NCI-H187 (cell line): ENCODE measurements at places on chromosomes 4 and X.

GRCh38 chr4:82776925-82777542, 21.6 kb downstream of the SCD5 start:
- no peak for DNase-seq

DNA sequence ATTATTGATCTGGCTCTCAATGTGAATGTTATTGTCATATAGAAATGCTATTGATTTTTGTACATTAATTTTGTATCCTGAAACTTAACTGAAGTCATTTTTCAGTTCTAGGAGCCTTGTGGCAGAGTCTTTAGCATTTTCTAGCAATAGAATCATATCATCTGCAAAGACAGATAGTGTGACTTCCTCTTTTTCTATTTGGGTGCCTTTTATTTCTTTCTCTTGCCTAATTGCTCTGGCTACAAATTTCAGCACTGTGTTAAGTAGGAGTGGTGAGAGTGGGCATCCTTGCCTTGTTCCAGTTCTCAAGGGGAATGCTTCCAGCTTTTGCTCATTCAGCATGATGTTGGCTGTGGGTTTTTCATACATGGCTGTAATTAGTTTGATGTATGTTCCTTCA, 102.7 kb downstream of the SH3BGRL start:
- DNase-seq, result no peak

GRCh38 chr4:184312126-184312525, 94.5 kb upstream of the ENPP6 start:
- DNase-seq, result no peak

- no peak for DNase-seq
These were observed 507.4 kb downstream of the C4orf33 start for GRCh38 chr4:129603241-129603931.

GRCh38 chrX:141839856-141840255, 1.7 kb downstream of the MAGEC3 start:
- no peak for DNase-seq

- DNase-seq, result peak; percentile 92
These were observed 99.6 kb upstream of the AFAP1 start for GRCh38 chr4:8039290-8039689.

DNA sequence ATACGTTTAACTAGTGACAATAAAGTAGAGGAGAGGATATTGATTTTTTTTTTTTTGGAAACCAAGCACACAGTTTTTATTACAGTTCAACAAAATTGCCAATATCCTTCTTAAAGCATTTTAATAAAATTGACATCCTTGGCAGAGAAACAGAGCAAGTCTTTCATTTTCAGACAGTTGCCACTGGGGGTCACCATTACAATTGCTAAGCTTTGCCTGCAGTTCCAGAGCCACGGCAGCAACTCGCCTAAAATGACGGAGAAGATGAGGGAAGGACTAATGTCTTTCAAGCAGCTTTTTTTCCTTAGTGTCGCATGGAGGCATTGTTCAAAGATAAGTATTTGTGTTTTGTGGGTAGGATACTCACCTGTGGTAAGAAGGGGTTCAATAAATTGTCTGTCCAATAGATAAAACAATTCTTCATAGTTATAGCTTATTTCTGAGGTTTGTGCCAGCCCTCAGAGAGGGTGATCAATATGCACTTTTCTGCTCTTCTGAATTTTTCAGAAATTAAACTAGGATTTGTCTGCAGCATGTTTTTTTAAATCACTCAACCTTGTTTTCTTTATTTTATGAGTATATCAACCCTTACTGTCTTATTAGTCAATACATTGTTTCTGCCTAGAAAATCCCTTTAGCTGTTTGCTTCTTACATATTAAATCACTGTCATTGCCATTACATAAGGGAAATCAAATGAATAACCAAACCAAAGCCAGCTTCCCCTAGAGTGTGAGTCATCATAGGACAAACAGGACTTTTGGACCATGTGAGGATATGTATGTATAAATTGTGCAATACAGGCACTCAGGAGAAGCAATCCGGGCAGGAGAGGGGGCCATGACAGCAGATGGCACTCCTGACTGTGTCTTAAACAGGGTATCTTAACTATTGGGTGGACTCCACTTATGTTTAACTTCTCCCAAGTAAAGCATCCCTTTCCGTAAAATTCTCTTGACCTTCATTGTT, 508.1 kb upstream of the ARX start:
- DNase-seq, result no peak

GRCh38 chr4:18815779-18816173, 794.2 kb upstream of the LCORL start:
- DNase-seq, result no peak

- no peak for DNase-seq
These were observed 160.9 kb downstream of the AFAP1 start for GRCh38 chr4:7778510-7779431.

DNA sequence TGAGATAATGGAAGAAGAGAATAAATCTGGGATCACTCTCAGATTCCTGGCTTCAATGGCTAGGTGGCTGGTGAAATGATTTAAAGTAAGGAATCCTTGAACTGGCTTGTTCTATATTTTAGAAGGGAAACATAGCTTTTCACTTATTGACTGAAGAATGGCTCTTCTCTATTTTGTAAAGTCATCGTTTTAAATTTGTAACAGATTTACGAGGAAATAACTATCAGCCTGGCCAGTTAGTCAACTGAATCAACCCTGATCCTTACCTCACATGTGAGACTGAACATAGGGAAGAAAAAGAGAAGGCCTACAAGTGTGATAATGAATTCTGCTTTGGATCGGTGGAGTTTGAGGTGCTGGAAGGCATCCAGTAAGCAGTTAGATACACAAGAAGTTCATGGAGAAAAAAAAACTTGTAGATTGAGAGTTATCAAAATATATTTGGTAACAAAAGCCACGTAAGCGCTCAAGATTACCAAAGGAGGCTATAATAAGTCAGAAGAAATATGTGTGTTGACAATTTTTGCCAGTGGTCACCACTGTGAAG, 12.0 kb downstream of the AREG start:
- DNase-seq, result no peak

DNA sequence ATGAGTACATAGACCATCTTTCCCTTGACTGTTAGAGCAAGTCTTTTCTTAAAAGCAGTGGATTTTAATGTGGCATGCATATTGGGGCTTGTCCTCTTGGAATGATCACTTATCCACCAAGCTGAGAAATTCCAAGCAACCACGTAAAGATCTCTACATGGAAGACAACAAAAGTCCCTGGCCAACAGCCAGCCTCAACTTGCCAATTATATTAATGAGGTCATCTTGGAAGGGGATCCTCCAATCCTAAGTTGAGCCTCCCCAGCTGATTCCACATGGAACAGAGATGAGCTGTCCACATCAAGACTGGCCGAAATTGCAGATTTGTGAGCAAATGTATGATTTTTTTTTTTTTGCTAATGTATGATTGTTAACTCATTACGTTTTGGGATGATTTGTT, 20.6 kb upstream of the FTHL17 start:
- no peak for DNase-seq

DNA sequence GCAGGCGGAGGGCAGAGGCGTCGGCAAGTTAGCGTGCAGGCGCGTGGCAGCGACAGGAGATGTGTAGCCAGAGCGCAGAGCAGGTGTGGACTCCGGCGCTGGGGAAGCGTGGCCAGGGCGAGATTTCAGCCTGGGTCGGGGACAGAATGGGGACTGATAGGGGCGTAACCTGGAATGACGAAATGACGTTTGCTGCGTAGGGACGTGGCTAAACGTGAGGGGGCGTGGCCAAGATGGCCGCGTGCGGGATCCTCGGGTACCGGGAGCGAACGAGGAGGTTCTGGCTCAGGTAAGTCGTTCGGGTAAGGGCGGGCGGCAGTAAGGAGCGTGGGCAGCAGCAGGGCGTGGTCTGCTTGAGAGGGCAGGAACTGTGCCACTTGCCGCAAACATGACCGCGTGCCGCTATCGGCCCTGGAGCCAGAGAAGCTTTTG, 10.9 kb upstream of the CLTRN start:
- DNase-seq, result no peak

DNA sequence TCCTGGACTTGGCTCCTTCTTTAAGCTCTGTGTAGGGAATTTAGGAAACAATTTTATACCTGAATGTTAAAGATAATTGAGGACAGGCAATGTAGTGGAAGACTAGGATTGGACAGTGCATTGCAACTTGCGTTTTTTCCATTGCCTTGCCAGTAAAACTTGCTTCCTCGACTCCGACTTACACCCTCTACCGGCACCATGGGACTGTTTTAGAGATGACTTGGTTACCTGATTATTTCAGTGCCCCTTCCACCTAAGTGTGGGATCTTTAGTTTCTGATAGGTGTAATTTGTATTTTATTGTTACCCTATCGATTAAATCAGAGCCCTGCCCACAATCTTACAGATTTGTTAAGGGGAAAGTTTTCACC, 1.2 kb downstream of the PRPS1 start:
- DNase-seq, result no peak

- DNase-seq, result no peak
These were observed 39.3 kb upstream of the CXCL8 start for GRCh38 chr4:73701116-73701515.

GRCh38 chrX:106247162-106247561, 79.1 kb downstream of the PWWP3B start:
- no peak for DNase-seq
